ENCODE measurements at places on chromosomes 13 and 19.

- no peak overlapping the region for H3K4me3 ChIP-seq
- DNase-seq, result no peak
- H3K27me3 ChIP-seq, result no peaks in the 10 kb centered on the region
Observed at GRCh38 chr13:25848812-25849745, 202.7 kb downstream of the SHISA2 start.

DNA sequence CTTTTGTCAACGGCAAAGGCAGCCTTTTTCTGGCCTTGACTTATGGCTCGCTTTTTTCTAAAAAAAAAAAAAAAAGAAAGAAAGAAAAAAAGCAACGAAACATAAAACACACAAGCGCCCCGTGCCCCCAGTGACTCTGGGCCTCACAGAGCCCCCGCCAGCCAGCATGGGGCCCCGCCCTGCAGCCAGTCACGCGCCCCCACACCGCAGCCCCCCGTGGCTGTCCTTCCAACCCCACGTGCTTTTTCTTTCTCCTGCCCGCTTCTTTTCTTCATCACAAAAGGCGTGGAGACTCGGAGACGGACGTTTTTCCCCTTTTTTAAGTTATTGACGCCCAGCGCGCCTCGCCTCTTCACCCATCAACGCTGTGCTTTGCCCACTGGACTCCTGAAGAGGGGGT lies 14.4 kb upstream of the GNA15 start:
- no peaks in the 10 kb centered on the region for H3K27me3 ChIP-seq
- H3K4me3 ChIP-seq, result no peak overlapping the region
- no peak for DNase-seq
- no peak overlapping the region for H3K27ac ChIP-seq

DNA sequence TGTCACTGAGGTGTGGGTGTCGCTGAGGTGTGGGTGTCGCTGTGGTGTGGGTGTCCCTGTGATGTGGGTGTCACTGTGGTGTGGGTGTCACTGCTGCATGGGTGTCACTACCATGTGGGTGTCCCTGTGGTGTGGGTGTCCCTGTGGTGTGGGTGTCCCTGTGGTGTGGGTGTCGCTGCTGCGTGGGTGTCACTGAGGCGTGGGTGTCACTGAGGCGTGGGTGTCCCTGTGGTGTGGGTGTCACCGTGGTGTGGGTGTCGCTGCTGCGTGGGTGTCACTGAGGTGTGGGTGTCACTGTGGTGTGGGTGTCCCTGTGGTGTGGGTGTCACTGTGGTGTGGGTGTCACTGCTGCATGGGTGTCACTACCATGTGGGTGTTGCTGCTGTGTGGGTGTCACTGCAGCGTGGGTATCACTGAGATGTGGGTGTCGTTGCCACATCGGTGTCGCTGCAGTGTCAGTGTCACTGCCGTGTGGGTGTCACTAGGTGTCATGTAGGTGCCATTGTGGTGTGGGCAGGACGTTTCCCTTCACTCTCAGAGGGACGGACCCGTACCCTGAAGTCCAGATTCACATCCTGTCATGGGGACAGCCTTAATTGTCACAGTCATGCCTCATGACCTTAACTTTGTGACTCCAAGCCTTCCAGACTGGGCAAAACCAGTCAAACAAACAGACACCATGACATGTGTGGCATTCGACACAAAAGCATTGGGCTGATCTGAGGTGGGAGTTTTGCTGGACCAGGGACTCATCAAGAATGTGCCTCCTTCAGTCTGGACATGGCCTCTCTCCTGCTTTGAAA lies 12.7 kb upstream of the GAS6 start:
- no peak overlapping the region for H3K4me3 ChIP-seq
- no peak for DNase-seq

GRCh38 chr13:109336730-109337129 lies 449.7 kb downstream of the IRS2 start:
- H3K27me3 ChIP-seq, result no peaks in the 10 kb centered on the region
- H3K4me1 ChIP-seq, result no peaks in the 10 kb centered on the region
- no peak overlapping the region for H3K27ac ChIP-seq
- H3K4me3 ChIP-seq, result no peak overlapping the region

DNA sequence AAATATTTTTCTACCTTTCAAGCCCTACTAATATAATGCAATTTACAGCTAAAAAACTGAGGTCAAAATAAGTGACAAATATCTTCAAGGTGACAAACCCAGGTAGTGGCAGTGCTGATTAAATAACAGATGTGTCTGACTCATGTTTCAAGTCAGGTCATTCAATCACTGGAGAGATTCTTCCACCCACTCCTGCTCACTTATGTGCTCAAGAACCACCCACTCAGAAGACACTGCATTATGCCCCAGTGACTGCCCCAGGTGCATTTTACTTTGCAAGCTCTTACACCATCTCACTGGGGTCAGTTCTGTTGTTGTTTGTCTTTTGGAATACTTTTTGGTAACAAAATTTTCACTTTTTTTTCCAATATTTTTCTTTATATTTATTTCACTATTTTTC lies 2.2 kb downstream of the ZNF100 start:
- H3K4me1 ChIP-seq, result no peaks in the 10 kb centered on the region
- H3K4me3 ChIP-seq, result no peak overlapping the region
- H3K27me3 ChIP-seq, result no peaks in the 10 kb centered on the region
- H3K36me3 ChIP-seq, result peaks cover 5% of the 10 kb centered on the region
- no peak overlapping the region for H3K27ac ChIP-seq

GRCh38 chr19:51824281-51825005 lies 29.5 kb downstream of the FPR3 start:
- DNase-seq, result no peak
- no peak overlapping the region for H3K4me3 ChIP-seq
- H3K27ac ChIP-seq, result no peak overlapping the region
- H3K27me3 ChIP-seq, result no peaks in the 10 kb centered on the region

DNA sequence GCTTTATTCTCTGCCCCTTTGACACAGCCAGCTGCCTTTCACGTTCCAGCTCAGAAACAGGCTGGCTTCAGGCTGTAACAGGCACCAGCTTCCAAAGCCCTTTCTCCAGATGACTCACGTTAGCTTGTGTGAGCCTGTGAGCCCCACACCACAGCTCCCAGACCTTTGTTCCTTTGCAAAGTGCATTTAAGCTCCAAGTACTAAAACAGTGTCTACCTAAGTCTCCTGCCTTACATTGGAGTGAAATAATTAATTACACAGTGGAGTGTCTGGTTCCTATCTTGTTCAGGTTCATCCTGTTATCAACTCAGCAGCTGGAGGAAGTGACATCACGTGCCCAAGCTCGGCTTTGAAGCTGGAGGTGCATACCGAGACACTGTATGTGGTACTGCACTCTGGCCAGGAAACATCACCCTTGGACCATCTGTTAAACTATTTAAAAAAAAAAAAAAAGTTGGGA lies 475.8 kb downstream of the FOXO1 start:
- no peak overlapping the region for H3K27ac ChIP-seq
- H3K36me3 ChIP-seq, result no peaks in the 10 kb centered on the region
- H3K27me3 ChIP-seq, result no peaks in the 10 kb centered on the region
- H3K4me3 ChIP-seq, result no peak overlapping the region
- H3K4me1 ChIP-seq, result peaks cover 4% of the 10 kb centered on the region
- no peak for DNase-seq

- no peaks in the 10 kb centered on the region for H3K27me3 ChIP-seq
- no peak overlapping the region for H3K27ac ChIP-seq
- no peaks in the 10 kb centered on the region for H3K4me1 ChIP-seq
Observed at GRCh38 chr19:11873762-11874161, 13.8 kb upstream of the ZNF69 start.
